HFFc6 (cell line): ENCODE measurements at places on chromosomes 1 and 21.
A peak's percentile ranks its signal among the peaks of the same experiment; 100 is the strongest.

GRCh38 chr1:185699874-185700273, 34.3 kb upstream of the HMCN1 start:
- H3K4me3 ChIP-seq = no peak overlapping the region
- H3K27me3 ChIP-seq = peaks cover 8% of the 10 kb centered on the region
- H3K27ac ChIP-seq = no peak overlapping the region
- H3K36me3 ChIP-seq = no peaks in the 10 kb centered on the region
- H3K4me1 ChIP-seq = no peaks in the 10 kb centered on the region
- DNase-seq = no peak

DNA sequence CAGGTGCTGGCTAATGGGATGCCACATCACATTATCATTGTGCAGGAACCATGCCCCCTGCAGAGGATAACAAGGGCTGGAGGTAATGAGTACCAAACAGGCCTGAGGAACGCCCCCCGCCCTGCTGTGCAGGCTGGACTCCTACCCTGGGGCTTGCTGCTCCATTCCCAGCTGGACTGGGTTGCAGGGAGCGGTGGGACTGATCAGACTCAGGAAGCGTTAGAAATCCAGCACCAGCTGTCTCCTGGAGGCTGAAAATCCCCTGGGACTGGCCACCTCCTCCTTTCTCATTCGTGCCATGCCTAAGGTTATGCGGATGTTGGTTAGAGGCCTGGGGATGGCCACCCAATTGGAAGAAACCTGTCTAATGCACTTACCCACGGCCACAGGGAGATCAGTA, 36.9 kb upstream of the POU3F1 start:
- H3K4me3 ChIP-seq = no peak overlapping the region
- H3K4me1 ChIP-seq = no peaks in the 10 kb centered on the region
- no peaks in the 10 kb centered on the region for H3K36me3 ChIP-seq
- peaks cover 15% of the 10 kb centered on the region for H3K27me3 ChIP-seq
- no peak overlapping the region for H3K27ac ChIP-seq

DNA sequence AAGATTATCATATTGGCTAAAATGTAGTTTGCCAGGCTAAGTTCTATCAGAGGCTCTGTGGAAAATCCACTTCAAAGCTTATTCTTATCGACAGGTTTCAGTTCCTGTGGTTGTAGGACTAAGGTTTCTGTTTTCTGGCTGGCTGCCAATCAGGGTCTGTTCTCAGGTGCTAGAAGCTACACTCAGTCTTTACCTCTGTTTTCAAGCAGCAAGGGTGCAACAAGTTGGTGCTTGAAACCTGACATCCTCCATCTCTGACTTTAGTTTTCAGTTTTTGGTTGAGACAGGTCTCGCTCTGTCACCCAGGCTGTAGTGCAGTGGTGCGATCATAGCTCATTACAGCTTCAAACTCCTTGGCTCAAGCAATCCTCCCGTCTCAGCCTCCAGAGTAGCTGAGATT, 15.3 kb upstream of the TMCO2 start:
- DNase-seq = no peak
- no peak overlapping the region for H3K4me3 ChIP-seq
- no peaks in the 10 kb centered on the region for H3K27me3 ChIP-seq
- H3K4me1 ChIP-seq = no peaks in the 10 kb centered on the region
- H3K36me3 ChIP-seq = peaks cover 38% of the 10 kb centered on the region

- H3K4me1 ChIP-seq = peaks cover 9% of the 10 kb centered on the region
- H3K4me3 ChIP-seq = no peak overlapping the region
- peak overlapping the region; percentile 36 for H3K27ac ChIP-seq
These were observed 453.1 kb upstream of the ZRANB2 start for GRCh38 chr1:71533950-71534349.
